MCF 10A (cell line): ENCODE measurements at places on chromosomes 5 and 9.

GRCh38 chr9:112002131-112002846 is 105.7 kb downstream of the UGCG start:
- no peak for DNase-seq

DNA sequence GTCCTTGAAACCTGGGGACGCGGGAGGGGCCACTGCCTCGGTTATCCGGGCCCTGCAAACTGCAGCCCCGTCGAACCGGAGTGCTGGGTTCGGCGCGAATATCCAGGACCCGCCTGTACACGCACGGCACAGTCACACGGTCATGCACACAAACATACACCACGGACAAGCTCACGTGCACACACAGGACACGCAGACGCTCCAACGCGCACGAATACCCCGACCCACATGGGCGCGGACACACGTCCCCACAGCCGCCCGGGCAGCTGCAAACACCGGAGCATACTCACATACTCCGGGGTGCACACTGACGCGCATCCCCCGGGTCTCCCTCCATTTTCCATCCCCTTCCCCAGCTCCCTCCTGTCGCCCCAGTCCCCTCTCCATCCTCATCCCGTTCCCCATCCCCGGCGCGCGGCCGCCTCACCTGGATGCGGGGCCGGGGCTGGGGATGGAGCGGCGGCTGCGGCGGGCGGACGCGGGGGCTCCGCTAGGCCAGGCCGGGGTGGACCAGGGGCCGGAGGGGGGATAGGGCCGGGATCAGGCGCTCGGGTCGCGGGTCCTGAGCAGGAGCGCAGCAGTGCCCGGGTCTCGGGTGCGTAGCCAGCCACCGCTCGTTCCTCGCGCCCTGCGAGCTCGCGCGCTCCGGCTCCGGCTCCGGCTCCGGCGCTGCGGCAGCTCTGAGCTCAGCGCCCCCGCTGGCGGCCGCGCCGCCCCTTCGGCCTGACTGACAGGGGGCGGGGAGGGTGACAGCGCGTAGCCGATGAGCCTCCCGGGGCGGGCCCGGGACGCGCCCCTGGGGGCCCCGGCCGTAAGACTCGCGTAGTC is at the start of the genes EIF4E1B and SNCB:
Gene EIF4E1B (plus strand): TSS at position 823 of the 828 bp plus-strand sequence. CDS start 12,113 bp downstream, outside the sequence.
Gene SNCB (minus strand): TSS at position 682 of the 828 bp plus-strand sequence. CDS start 880 bp downstream, outside the sequence.
- no peak for DNase-seq

GRCh38 chr9:114288193-114289091 is 34.5 kb upstream of the ORM1 start:
- peak; percentile 68 for DNase-seq

- DNase-seq = peak; percentile 12
Measured at GRCh38 chr9:134474055-134474370, 147.8 kb downstream of the RXRA start.

- DNase-seq = peak; percentile 50
Measured at GRCh38 chr5:32531885-32532520, 53.4 kb upstream of the SUB1 start.

GRCh38 chr5:35246411-35246810 is 16.1 kb upstream of the PRLR start:
- no peak for DNase-seq

DNA sequence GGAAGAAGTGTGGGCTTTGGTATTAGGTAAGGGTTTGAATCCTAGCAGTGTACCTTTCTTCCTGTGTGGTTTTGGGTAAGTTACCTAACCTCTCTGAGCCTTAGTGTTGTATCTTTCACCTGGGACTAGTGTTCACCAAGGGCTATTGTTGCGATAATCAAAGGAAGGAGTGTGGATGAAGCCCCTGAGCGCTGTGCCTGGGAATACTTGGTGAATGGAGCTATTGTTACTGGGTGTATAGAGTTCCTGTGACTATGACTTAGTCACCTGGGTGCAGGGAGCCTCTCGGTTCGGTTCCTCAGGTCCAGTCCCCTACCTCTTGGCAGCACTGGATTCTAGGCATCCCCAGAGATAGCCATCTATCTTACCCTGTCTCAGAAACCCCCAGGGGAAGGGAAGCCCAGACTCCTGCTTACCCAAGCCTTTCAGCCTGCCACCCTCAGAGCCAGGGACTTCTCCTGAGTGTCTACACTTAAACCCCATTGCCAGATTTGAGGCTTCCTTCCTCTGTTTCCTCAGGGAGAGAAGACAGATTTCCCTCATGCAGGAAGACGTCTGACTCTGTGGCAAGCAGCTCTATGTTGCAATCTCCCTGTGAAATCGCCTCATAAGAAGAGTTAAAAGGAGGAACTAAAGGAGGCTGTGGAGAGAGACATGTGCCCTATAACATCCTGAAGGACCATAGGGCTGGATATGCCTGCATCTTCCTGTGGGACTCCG is 181.0 kb upstream of the PITX1 start:
- DNase-seq = peak; percentile 55

DNA sequence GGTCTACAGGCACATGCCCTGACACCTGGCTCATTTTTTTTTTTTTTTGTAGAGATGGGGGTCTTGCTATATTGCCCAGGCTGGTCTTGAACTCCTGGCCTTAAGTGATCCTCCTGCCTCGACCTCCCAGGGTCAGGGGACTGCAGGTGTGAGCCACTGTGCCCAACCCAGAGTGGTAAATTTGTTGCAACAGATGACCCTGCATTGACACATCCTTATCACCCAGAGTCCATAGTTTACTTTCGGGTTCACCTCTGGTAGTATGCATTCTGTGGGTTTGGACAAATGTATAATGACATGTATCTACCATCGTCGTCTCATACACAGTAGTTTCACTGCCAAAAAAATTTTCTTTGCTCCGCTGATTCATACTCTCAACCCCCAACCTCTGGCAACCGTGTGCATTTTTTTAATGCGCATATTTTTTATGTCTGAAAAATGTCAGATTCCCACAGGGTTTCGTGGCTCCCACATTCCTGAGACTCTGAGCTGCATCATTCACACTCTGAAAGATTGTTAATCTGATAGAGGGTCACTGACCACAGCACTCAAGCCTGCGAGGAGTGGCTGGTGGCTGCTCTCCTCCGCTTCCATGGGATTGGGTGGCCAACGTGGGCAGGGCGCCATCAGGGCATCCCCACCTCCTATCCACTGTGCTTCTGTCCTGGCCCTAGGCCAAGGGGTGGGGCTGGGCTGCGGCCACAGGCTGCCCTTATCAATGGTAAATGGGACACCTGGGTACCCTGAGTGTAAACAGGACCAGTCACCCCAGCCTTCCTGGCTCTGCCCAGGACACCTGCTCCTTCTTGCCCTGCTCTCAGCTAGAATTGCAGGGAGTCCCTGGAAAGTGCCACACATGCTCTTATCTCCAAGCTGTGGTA is 9.6 kb downstream of the NDST1 start:
- DNase-seq = peak; percentile 94

DNA sequence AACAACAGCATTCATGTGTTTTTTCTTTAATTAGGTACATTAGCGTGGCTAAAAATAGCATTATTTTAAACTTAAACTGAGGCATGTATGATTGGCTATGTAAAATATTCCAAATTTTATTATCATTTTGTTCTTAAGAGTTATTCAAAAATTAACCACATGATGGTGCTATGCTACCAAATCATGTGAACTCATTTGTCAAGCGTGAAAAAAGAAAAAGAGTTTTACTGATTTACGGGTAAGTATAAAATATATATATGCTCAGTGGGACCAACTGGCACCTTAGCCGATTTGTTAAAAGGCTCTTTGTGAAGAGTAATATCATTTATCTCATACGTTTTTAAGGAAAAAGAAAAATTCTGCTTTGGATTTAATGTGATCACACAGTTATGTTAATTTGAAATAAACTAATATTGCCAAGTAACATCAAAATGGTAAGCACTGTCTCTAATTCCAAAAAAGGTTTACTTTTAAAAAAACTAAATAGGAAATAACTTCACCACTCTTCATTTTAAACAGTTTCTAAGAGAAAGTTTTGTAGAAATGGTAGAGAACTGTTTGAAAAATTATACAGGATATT is 1042.3 kb downstream of the CDH12 start:
- peak; percentile 40 for DNase-seq
